NCI-H2107 (cell line): ENCODE measurements at places on chromosomes 12 and 14.

GRCh38 chr12:69583203-69583602 lies 2.1 kb upstream of the CCT2 start:
- DNase-seq: no peak

GRCh38 chr14:103846097-103846496 lies 1.3 kb downstream of the PPP1R13B start:
- DNase-seq: no peak

DNA sequence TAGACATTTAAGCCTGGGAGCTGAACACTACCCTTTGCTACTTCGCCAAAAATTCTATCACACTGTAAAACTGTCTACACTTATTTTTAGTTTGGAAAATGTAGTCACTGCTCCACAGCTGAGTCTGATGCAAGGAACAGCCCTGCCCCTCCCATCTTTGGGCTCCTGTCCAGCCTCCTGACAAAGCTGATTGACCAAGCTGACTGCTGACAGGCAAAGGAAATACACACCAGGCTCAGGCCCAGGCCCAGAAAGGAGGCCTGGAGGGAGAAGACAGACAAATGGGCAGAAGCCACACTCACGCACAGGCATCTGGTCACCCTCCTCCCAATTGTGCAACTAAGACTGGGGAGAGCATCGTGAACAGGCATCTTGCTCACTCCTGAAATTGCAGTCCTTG lies 55.3 kb downstream of the ISCA2 start:
- DNase-seq: no peak

DNA sequence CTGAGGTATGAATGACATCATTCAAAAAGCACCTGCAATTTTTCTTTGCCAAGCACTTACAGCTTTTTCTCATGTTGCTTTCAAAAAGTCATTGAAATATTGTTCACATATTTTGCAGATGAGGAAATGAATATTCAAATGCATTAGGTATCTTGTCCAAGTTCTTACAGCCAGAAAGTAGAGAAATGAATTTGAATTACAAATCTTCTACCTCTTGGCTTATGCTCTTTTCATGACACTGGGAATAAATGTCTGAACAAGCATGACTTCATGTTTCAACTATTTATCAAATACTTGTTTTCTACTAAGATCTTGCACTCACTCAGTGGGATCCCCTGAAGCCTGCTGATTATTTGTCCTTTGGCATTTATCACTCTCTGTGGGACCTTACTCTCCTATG lies 267.2 kb upstream of the BTG1 start:
- no peak for DNase-seq

- DNase-seq: no peak
Observed at GRCh38 chr12:27821259-27821973, 41.4 kb upstream of the MANSC4 start.

GRCh38 chr12:103687253-103687652 lies 100.2 kb downstream of the STAB2 start:
- no peak for DNase-seq

- DNase-seq: no peak
Observed at GRCh38 chr12:51809193-51809592, 39.3 kb downstream of the FIGNL2 start.

GRCh38 chr14:104989951-104990303 lies 4.3 kb downstream of the CLBA1 start:
- DNase-seq: no peak

DNA sequence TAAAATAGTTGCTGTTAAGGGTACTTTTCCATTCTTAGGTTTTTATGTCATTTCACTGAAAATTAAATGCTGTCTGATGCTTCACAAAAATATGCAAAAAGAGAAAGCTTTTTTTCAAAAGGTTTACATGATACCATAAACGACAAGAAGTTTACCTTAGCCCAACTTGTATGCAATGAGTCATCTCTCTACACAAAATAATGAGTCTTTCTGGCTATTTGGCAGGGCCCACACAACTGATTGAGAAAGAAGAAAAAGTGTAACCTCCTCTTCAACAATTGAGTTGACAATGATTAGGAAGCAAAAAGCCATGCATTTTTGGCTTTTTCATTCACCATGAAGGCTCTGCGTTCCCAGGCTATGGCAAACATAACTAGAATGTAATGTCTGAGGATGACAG lies 165.4 kb upstream of the CPNE8 start:
- no peak for DNase-seq

DNA sequence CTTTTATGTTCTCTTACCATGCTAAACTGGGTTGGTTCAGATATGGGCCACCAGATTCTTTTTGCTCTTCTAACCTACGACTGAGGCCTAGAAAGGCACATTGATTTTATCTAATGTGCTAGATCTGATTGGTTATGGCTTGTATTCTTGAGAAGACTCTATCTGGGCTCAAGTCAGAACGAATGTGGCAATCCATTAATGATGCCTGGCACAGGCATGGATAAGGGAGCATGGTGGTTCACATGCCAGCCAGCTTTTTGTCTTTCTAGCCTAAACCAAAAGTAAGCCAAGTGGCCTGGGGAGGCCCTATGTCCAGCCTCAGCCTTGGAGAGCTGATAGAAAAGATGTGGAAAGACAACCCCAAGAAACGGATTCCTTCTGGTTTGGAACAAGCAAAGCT lies 82.7 kb downstream of the KNTC1 start:
- DNase-seq: no peak

DNA sequence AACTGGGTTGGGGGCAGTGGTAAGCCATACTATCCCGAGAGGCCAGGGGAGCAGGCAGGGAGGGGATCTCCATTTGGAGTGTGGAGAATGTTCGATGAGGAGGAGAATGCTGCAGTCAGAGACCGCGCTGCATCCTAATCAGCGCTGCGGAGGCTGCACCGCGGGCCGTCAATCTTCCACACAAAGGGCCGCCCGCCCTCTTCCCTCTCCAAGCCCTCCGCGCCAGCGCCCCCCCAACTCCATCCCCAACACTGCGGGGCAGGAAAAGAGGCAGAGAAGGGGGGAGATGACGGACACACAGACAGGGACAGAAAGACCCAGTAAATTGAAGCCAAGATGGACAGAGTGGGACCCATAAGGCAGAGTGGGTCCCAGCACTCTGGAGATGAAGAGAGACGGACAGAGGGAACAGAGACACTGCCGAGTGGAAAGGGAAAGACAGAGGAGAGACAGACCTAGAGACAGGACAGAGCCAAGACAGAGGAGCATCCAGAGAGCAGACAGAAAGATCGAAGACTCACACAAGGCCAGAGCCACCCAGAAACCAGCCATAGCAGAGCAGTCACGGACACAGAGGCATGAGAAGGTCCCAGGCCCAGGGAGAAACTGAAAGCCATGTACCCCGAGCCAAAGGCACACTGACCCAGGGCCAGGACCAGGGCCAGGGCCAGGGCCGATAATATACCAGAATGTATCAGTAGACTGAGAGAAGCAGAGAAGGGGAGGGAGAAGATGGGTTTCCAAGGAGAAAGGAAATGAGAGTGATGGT lies 3.5 kb downstream of the CISTR start:
- DNase-seq: no peak

- no peak for DNase-seq
Observed at GRCh38 chr12:32836710-32837109, 59.9 kb downstream of the PKP2 start.

DNA sequence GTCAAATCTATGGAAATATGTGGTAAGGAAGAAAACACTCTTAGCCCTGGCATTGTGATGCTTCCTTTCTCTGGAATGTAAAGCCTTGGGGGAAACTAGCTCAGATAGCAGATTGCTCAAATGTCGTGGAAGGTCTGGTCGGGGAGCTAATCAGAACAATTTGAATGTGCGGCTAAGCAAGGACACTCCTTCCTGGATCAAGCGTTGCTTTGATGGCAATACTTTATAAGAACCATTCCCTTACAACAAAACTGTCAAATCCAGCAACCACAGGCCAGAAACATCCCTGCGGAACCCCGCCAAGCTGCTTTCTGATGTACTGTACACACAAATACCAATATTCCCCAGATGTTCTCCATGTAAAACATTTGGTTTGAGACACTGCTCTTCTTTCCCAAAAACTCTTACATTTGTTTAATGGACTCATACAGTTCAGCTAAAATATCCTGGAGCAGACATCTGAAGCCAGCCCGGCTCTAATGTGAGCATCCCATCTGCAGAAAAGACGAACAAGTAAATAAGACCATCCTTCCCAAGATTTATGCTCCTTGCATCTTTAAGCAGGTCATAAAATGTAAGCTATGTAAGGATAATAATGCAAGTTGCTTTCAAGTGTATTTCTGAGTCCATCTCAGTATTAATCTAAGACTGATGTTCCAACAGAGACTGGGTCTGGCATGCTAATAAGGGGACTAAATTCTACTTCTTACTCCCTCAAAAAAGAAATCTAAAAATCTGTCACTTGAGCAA lies 20.2 kb downstream of the NUAK1 start:
- DNase-seq: no peak

DNA sequence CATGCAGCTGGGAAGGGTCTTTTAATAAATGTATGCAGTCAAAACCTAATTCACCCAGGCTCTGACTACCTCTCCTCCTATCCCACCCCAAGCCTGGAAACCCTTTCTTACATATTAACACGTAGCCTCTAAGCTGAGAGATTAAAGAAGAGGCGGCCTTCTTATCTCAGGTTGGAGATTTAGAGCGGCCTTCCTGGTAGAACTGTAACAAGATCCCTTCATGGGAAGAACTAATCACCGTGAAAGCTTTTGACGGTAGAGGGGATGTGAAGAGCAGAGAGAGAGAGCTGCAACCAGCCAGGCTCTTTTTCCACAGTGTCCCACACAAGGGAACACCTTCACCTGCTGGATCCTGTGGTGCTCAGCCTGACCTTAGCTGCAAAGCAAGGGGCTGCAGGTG lies 367.4 kb downstream of the MED13L start:
- peak; percentile 56 for DNase-seq

DNA sequence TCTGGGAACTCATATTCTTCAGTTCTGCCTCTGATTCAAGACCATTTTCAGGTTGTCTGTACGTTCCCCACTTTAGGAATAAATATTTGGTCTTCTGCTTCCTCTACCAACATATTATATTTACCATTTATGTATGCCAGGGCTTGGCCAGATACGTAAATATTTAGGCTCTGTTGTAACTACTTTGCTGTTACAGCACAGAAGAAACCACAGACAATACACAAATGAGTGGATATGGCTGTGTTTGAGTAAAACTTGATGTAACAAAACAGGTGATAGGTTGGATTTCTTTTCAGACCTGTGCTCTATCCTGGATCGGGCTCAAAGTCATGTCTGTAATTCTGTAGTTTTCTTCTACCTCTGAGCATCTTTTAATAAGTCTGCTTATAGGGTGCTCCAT lies 37.5 kb downstream of the RAP1B start:
- no peak for DNase-seq

DNA sequence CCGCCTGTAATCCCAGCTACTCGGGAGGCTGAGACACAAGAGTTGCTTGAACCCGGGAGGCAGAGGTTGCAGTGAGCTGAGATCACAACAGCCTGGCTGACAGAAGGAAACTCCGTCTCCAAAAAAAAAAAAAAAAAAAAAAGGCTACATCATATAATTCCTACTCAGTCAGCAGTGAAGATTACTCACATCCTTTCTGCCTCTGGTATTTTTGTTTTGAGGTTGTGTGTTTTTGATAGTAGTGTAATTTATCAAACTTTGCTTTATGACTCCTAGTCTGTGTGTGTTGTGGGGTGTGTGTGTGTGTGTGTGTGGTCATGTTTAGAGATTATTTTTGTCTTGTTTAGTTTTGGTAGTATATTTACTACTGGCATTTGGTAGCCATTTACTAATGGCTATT lies 29.8 kb upstream of the DLGAP5 start:
- DNase-seq: no peak

- DNase-seq: no peak
Observed at GRCh38 chr12:98559666-98560065, 33.8 kb upstream of the SLC25A3 start.

- no peak for DNase-seq
Observed at GRCh38 chr12:46926526-46926925, 100.7 kb upstream of the SLC38A4 start.

DNA sequence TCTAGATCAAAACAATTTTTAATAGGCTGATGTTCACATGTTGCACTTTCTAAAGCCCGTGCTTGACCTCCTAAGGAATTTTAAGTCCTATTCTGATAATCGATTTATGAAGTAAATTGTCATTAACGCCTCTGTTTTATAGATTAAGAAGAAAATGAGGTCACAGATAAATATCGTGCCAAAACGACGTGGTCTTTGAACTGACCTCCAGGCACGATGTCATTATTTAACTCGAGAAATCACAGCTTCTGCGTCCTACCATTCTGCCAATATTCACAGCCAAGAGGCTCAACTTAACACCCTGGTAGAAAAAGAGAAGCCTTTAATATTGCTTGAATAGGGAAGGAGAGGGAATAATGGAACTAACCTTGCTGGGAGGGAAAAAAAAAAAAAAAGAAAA lies 888 bp upstream of the EEA1 start:
- no peak for DNase-seq

DNA sequence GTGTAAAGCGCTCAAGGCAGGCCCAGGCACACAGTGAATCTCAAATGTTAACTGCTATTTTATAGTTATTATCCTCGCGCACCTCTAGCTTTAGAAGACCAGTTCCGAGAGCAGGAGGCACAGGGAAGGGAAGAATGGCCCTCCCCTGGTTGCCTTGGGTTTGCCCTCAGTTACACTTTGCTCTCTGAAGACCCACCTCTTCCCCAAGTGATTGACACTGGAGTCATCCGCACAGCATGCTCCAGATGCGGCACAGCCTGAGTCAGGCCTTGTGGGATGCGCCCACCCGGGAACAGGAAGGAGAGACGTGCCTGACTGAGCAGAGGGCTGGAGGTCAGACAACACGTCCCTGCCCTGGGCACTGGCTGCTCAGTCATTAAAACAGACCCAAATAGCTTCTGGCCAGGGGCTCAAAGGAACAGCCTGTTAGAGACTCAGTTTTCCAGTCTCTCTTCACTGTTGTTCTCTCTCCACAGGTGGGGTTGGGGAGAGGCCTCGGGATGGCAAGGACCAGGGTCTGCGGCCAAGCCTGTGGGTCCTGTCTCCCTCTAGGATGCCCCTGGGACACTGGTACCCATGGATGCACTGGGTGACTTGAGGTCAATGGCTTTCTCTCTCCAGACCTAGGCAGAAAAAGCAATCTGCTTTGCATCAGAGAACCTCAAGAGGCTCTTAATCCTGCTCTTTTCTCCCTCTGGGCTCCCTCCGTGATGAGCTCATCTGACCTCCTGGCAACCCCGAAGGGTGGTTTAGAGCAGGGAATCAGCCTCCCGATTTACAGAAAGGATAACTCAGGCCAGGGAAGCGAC lies 13.6 kb upstream of the MLXIP start:
- DNase-seq: peak; percentile 77

- DNase-seq: no peak
Observed at GRCh38 chr12:108591267-108591980, 6.5 kb downstream of the TMEM119 start.

GRCh38 chr14:104537613-104537988 lies 42.0 kb upstream of the C14orf180 start:
- no peak for DNase-seq

GRCh38 chr14:89841851-89842250 lies 112.7 kb downstream of the EFCAB11 start:
- DNase-seq: no peak

GRCh38 chr12:6092784-6093722 lies 31.4 kb downstream of the VWF start:
- DNase-seq: no peak

GRCh38 chr12:115630136-115630535 lies 647.4 kb downstream of the MED13L start:
- DNase-seq: no peak
